NCI-H1417 treated with DMSO at 0.1 percent for 48 hours (cell line): ENCODE measurements at places on chromosomes 16 and 17.

DNA sequence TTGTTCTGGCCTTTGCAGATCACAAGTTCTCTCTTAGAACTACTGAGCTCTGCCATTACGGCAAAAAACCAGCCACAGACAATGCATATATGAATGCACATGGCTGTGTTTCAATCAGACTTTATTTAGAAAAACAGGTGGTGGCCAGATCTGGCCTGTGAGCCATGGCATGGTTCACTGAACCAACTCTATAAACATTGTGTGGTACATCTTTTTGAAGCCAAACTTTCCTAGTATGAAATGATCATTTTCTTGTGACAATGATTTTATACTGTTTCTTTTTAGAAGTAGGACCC lies 65.9 kb upstream of the AMZ2 start:
- DNase-seq: no peak

- DNase-seq: no peak
Observed at GRCh38 chr17:676060-676700, 38.5 kb downstream of the VPS53 start.

DNA sequence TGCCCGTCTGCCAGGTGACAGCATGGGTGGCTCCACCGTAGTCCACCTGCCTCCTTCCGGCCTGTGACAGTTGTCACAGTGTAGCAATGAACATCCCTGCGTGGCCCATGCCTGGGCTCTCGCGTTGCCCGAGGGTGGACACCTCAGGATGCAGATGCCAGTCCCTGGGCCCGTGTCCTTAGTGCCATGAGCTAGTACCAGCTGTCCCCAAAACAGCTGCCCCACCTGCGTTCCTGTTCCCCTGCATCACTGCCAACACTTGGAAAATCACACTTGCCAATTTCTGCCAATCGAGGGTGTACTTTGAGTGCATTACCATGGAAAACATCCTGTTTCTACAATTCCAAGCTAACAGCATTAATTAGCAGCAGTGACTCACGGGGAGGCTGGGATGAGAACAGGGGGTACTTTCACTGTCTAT lies 9.0 kb upstream of the C16orf95 start:
- DNase-seq: no peak

- no peak for DNase-seq
Observed at GRCh38 chr17:28645576-28645939, 600 bp upstream of the BLTP2 start.

GRCh38 chr17:79461041-79461440 lies 149.8 kb downstream of the RBFOX3 start:
- no peak for DNase-seq

GRCh38 chr17:78174346-78174869 lies 6.0 kb downstream of the SYNGR2 start:
- DNase-seq: no peak

GRCh38 chr17:79042421-79043190 lies 18.6 kb downstream of the C1QTNF1 start:
- no peak for DNase-seq

DNA sequence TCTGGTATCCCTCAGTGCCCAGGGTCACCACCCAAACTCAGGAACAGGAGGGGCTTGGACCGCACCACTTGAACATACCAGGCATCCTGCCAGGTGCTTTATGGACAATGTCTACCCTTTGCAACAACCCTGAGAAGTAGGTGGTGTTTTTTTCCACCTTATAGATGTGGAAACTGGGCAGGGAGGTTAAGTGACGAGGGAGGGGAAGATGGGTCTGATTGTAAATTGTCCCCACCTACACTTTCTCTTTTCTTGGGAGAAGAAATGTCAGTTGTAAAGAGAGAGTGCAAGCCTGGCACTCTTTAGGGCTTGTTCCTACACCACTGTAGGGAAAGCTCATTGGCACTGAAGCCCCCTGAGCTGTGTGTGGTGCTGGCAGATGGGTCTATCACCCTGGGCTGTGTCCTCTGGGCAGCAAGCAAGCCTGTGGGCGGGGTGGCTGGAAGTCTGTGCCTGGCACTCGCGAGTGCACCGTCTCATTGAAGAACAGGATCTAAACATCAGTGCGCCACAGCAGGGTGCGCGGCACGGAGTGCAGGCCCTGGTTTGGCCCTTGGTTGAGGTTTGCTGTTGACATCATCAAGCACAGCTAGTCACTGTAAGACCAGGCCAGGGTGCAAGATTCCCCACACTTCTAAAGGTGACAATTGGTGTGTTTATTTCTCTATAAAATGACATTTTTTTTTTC lies 15.1 kb downstream of the NOD2 start:
- DNase-seq: no peak

DNA sequence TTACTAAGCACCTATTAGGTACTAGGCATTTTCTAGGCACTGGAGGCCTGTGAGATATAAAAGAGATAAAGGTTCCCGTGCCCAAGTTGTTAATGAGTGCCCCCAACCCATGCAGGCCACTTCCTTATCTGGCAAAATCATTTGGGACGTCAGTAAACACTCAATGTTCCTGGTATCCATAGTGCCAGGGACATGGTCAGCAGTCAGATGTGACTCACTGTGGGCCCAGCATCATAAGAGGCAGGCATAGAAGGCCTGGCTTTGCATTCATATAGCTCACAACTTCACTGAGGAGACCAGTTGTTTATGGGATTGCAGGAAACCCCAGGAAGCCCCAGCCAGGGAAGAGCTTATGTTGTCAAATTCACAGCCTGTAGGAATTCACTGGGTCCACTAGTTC lies 81.1 kb downstream of the MRC2 start:
- DNase-seq: no peak

GRCh38 chr16:4246777-4247459 lies 5.0 kb upstream of the SRL start:
- DNase-seq: no peak

DNA sequence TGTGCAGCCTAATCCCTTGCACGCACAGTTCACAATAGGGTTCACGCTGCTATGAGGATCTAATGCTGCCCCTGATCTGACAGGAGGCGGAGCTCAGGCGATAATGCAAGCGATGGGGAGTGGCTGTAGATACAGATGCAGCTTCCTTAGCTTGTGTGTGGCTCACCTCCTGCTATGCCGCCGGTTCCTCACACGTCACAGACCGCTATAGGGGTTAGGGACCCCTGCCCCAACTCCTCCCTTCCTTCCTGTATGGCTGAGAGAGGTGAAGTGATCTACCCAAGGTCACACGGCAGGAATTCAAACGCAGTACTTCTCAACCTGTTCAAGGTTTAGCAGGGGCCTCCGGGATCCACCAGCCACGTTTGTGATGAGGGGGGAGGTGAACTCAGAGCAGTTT lies 13.4 kb upstream of the PLLP start:
- DNase-seq: no peak

- no peak for DNase-seq
Observed at GRCh38 chr17:79338152-79338551, 263.5 kb downstream of the ENGASE start.

GRCh38 chr17:41507315-41507880 lies 2.0 kb upstream of the KRT13 start:
- no peak for DNase-seq

DNA sequence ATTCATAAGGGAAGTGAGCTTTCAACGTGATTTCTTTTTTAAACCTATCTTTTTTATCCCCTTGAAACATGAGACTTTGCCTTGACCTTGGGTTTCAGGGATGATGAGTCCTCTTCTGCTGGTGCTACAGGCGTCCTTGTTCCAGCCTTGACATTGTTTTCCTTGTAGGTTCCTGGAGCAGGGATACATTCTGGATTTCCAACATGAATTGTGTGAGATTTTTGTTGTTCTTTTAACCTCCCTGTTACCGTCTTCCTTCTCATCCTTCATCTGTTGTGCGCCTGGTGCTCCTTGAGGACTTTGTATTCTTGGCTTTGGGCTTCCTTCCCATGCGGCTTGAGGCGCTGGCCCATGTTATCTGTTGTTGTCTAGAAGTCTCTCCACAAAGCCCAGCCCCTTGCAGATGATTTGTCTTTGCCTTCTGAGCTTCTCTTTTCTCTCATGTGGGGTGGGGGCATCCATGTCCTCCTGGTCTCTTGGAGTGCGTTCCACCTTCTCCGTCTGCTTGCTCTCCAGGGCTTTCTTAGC lies 283.6 kb downstream of the SNX29 start:
- DNase-seq: no peak

- no peak for DNase-seq
Observed at GRCh38 chr16:68356249-68356918, 45.6 kb downstream of the PRMT7 start.

DNA sequence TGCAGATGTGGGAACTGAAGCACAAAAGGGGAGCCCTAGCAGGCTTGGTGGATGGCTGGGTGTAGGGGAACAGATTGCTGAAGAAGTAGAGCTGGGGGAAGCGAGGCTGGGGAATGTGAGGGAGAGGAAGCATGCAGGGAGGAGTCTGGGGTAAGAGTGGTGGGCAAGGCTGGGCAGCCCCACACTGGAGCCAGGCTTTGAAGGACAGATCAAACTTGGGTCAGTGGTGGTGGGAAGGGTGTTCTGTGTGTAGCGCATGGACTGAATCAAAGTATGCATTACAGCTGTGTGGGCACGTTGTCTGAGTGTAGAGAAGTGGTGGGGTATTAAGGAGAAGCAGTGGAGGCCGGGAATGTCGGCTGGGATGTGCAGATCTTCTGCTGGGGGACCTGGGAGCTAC lies 116.0 kb downstream of the CYLD start:
- no peak for DNase-seq

DNA sequence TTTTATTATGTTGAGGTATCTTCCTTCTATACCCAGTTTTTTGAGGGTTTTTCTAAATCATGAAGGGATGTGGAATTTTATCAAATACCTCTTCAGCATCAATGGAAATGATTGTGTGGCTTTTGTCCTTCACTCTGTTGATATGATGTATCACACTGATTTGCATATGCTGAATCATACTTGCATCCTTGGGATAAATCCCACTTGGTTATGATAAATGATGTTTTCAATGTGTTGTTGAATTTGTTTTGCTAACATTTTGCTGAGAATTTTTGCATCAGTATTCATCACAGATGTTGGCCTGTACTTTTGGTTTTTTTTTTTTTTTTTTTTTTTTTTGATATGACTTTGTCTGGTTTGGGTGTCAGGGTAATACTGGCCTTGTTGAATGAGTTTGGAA lies 23.1 kb downstream of the CD300LB start:
- no peak for DNase-seq

GRCh38 chr16:82761236-82761635 lies 134.5 kb downstream of the CDH13 start:
- DNase-seq: no peak

- no peak for DNase-seq
Observed at GRCh38 chr17:80873307-80873951, 118.2 kb upstream of the CHMP6 start.

DNA sequence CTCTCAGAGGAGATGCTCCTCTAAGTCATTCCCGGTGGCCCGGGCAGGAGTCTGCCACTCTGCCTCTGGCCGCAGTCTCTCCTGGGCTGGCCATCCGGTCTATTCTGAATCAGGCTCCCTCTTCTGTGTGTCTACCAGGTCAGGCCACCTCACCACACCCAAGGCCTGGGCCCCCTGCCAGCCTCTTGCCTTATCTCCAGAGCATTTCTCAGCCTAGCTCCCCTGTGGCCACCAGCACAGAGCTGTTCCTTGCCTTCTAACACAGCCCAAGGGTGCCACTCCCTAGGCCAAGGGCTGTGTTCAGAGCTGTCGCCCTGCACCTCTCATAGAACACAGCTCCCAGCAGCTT lies 55.3 kb downstream of the MYO18A start:
- no peak for DNase-seq

- no peak for DNase-seq
Observed at GRCh38 chr16:58885528-58886170, 151.5 kb upstream of the GOT2 start.

GRCh38 chr17:77618173-77618572 lies 340.3 kb upstream of the TNRC6C start:
- DNase-seq: no peak

DNA sequence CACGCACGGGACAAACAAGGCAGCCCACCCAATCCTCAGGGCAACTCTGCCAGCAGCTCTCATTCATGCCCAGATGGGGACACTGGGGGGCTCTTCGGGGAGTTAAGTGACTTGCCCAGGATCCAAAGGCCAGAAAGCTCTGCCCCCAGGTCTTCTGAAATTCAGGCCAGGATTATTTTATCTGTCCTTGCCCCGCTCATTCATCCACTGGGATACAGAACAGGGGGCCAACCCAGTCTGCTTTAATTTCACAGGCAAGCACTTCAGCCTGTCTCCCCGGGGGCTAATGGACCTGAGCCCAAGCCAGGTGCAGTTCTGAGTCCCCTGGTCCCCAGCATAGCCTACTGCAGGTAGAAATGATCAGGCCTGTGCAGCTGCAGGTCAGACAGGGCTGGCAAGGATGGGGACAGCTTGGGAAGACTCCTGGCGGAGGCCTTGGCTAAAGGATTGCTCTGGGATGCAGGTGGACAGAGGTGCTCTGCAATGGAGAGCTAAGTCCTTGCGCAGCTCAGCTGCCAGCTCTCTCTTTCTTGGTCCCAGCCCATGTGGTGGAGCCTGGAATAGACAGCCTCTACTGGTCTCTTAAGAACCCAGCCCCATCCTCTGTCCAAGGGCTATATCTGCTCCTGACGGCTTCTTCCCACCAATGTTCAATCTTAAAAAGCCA lies 766 bp upstream of the B3GNT9 start:
- no peak for DNase-seq

GRCh38 chr17:1611715-1612114 lies 16.9 kb downstream of the SLC43A2 start:
- DNase-seq: no peak

- DNase-seq: no peak
Observed at GRCh38 chr17:64162554-64162953, 32.6 kb upstream of the ERN1 start.

DNA sequence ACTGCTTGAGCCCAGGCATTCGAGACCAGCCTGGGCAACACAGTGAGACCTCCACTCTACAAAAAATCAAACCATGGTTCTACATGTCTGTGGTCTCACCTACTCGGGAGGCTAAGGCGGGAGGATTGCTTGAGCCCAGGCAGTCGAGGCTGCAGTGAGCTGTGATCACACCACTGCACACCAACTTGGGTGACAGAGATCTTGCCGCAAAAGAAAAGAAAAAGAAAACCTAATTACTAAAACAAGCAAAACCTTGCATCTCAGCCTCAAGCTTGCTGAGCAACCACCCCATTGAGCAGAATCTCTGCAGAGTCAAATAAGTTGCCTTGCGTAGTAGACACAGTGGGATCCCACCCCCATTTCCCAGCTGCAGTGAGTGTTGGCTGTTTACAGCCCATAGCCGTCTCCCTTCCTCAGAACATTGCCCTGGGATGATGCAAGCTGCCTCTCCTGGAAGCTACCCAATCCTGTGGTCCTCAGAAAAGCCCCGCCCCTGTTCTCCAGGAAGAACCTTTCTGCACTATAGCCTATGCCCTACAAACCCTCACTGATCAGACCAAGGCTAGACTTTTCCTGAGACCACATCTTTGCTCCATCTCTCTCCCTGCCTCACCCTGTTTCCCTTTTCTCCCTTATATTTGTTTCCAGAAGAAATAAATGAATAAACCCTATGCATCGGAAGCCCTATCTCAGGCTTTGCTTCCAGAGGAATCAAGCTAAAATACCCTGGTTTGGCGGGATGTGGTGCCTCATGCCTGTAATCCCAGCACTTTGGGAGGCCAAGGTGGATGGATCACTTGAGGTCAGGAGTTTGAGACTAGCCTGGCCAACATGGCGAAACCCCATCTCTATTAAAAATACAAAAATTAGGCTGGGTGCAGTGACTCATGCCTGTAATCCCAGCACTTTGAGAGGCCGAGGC lies 16.7 kb upstream of the ERN2 start:
- DNase-seq: no peak

- no peak for DNase-seq
Observed at GRCh38 chr17:4499431-4500190, 930 bp downstream of the SPNS2 start.
